Neural progenitor cell (in vitro differentiated cells): ENCODE measurements at places on chromosomes 1 and 21. TPM values are rescaled to one million over a fixed set of nuclear protein-coding genes. Genes with fewer than 3 reads are reported as not detected.

DNA sequence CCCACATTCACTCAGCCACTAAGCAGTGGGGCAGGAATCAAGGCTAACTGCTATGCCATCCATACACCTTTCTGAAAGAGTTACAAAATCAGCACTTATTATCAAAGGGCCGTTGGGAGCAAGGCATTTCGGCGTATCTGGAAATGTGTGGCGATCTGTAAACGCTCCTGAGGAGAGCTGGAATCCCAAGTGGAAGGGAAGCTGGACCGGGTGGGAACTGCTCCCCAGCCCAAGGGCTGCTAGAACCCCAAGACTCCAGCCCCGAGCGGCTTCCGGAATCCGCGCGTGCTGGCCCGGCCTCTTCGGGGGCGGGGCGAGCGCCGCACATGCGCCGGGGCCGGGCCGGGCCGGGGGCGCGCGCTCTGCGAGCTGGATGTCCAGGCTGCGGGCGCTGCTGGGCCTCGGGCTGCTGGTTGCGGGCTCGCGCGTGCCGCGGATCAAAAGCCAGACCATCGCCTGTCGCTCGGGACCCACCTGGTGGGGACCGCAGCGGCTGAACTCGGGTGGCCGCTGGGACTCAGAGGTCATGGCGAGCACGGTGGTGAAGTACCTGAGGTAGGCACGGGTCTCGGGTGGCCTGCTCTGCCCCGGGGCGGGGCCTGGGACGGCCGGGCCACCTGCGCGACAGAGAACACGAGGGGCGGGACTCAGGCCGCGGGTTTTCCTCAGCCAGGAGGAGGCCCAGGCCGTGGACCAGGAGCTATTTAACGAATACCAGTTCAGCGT lies at the start of gene NAXE:
TSS of gene NAXE (plus strand) at position 345 of the 726 bp plus-strand sequence. CDS start at position 374, 29 bp downstream.
- no peaks in the 10 kb centered on the region for H3K27me3 ChIP-seq
- H3K4me3 ChIP-seq: peak within 1 kb of the TSS; percentile 82
- peak; percentile 93 for DNase-seq
- peaks cover 5% of the 10 kb centered on the region for H3K4me1 ChIP-seq
- H3K27ac ChIP-seq: no peak within 1 kb of the TSS

DNA sequence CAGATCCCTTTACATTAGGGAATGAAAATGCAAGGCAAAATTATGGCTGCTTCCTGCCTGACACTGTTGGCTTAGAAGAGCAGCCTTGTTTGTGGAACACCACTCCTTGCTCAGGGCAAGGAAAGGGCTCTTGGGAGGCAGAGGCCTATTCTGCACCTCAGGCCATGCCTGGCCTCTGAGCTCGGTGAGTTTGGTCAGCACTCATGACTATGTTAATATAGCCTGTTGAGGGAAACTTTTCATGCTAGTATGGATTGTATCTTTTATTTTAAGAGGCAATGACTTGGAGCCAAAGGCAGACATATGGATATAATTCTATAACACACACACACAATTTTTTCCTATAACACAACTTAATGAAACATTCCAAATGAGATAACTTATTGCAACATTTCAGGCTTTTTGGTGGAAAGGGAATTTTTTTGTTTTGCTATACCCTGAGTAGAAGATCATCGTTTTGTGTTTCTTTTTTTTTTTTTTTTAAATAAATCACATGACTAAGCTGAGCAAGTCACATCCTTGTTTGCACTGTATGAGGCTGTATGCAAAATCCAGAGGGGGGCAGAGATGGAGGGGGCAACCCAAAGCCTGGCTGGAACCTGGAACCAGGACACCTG lies 5.6 kb upstream of the YRDC start:
- peaks cover 3% of the 10 kb centered on the region for H3K36me3 ChIP-seq
- no peak for DNase-seq
- H3K27ac ChIP-seq: no peak overlapping the region

DNA sequence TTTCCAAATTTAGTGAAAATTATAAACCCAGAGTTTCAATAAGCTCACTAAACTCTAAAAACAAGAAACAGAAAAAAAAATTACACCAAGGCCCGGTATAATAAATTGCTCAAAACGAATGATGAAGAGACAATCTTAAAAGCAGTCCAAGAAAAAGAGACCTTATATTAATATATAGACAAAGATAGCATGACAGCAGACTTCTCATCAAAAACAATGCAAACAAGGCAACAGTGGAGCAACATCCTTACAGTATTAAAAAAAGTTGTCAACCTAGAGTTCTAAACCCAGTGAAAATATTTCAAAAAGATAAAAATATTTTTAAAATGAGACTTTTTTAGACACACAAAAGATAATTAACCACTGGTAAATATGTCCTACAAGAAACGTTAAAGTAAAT lies 46.7 kb downstream of the KIFAP3 start:
- H3K4me1 ChIP-seq: no peaks in the 10 kb centered on the region
- no peaks in the 10 kb centered on the region for H3K27me3 ChIP-seq
- no peak overlapping the region for H3K4me3 ChIP-seq
- no peak for DNase-seq

DNA sequence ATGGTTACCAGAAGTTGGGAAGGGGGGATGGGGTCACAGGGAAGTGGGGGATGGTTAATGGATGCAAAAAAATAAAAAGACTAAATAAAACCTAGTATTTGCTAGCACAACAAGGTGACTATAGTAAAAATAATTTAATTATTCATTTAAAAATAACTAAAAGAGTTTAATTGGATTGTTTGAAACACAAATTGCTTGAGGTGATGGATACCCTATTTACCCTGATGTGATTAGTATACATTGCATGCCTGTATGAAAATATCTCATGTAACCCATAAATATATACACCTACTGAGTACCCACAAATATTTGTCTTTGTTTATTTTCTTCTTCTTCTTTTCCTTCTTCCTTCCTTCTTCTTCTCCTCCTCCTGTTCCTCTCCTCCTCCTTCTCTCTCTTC lies 57.8 kb upstream of the MACF1 start:
- no peaks in the 10 kb centered on the region for H3K36me3 ChIP-seq
- H3K4me1 ChIP-seq: peaks cover 81% of the 10 kb centered on the region
- no peak for DNase-seq
- H3K27me3 ChIP-seq: no peaks in the 10 kb centered on the region

The DNAJC28 gene
- 3.8 and 4.7 TPM in 2 replicates for total RNA-seq

GRCh38 chr21:38250991-38251418 lies 5.8 kb upstream of the KCNJ15 start:
- H3K4me1 ChIP-seq: no peaks in the 10 kb centered on the region
- H3K27me3 ChIP-seq: no peaks in the 10 kb centered on the region
- DNase-seq: no peak
- no peak overlapping the region for H3K4me3 ChIP-seq
- H3K27ac ChIP-seq: no peak overlapping the region

- H3K4me3 ChIP-seq: no peak overlapping the region
- H3K27me3 ChIP-seq: no peaks in the 10 kb centered on the region
- H3K27ac ChIP-seq: no peak overlapping the region
- H3K4me1 ChIP-seq: no peaks in the 10 kb centered on the region
Observed at GRCh38 chr1:24080131-24080530, 31.8 kb downstream of the MYOM3 start.

GRCh38 chr1:89941110-89941766 lies 53.7 kb upstream of the ZNF326 start:
- no peak overlapping the region for H3K4me3 ChIP-seq
- H3K36me3 ChIP-seq: no peaks in the 10 kb centered on the region
- H3K27me3 ChIP-seq: no peaks in the 10 kb centered on the region
- H3K27ac ChIP-seq: no peak overlapping the region
- H3K4me1 ChIP-seq: peaks cover 58% of the 10 kb centered on the region

GRCh38 chr1:248817065-248817464 lies 8.7 kb downstream of the SH3BP5L start:
- H3K36me3 ChIP-seq: no peaks in the 10 kb centered on the region
- H3K4me3 ChIP-seq: no peak overlapping the region
- no peak overlapping the region for H3K27ac ChIP-seq
- no peak for DNase-seq
- H3K4me1 ChIP-seq: no peaks in the 10 kb centered on the region

GRCh38 chr1:168291222-168291837 lies 10.7 kb downstream of the TBX19 start:
- H3K27ac ChIP-seq: no peak overlapping the region
- no peak for DNase-seq
- H3K27me3 ChIP-seq: no peaks in the 10 kb centered on the region
- peaks cover 11% of the 10 kb centered on the region for H3K4me1 ChIP-seq
- no peak overlapping the region for H3K4me3 ChIP-seq

DNA sequence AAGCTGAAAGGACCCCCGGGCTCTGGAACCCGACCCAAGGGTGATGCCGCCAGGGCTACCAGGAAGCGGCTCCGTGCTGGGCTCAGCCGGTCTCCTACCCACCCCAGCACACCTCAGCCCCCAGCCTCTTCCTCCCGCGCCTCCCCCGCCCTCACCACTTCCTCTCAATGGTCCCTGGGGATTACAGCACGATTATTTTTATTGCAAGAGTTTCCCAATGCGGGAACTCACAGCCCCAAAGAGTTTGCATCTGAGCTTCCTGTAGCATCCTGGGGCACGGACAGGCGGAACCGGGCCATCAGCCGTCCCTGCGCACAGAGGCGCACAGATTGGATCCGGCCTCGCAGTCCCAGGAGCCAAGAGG lies 8.7 kb upstream of the SLX9 start:
- no peaks in the 10 kb centered on the region for H3K36me3 ChIP-seq
- peak overlapping the region; percentile 47 for H3K4me3 ChIP-seq
- no peak overlapping the region for H3K27ac ChIP-seq
- peaks cover 87% of the 10 kb centered on the region for H3K27me3 ChIP-seq
- no peak for DNase-seq

The OXCT2 gene
- 2.1 TPM in 2 replicates for total RNA-seq

DNA sequence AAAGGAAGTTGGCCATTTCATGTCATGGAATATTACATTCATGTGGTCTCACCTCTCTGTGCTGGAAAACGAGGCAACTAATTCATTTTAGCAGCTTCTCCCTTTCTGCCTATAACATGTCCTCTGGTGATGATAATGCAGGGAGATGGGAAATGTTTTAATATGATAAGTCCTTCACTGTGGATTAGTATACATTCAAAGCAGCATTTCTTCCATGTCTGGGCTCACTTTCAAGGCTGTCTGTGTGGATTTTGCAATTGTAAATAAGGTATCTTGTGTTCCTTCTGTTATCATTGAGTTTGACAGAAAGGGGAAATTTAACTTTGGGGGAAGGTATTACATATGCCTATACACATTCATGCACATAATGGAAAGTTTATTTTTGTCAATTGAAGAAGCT lies 374.7 kb upstream of the DAB1 start:
- H3K4me3 ChIP-seq: no peak overlapping the region
- H3K4me1 ChIP-seq: peaks cover 8% of the 10 kb centered on the region
- no peak for DNase-seq
- no peaks in the 10 kb centered on the region for H3K27me3 ChIP-seq
- H3K27ac ChIP-seq: no peak overlapping the region
- H3K36me3 ChIP-seq: no peaks in the 10 kb centered on the region

GRCh38 chr1:67957066-67957465 lies 93.4 kb downstream of the DIRAS3 start:
- H3K27ac ChIP-seq: no peak overlapping the region
- no peaks in the 10 kb centered on the region for H3K36me3 ChIP-seq
- H3K4me3 ChIP-seq: no peak overlapping the region
